Neural progenitor cell (in vitro differentiated cells): ENCODE measurements at places on chromosomes 5 and 9. TPM values are rescaled to one million over a fixed set of nuclear protein-coding genes. Genes with fewer than 3 reads are reported as not detected.

SPINK1 gene
- not detected in 2 replicates for total RNA-seq

IRX4 gene
- not detected in 2 replicates for total RNA-seq

PCDHB4 gene
- 1.9 and 2.3 TPM in 2 replicates for total RNA-seq

HNRNPK gene
- total RNA-seq, result 1,112 and 1,406 TPM in 2 replicates

UTP15 gene
- 22.1 and 34.4 TPM in 2 replicates for total RNA-seq

ARID3C gene
- total RNA-seq, result 4.7 and 5.3 TPM in 2 replicates

SCGB3A1 gene
- total RNA-seq, result not detected in 2 replicates

NMUR2 gene
- total RNA-seq, result 0.07 TPM in 1 of 2 replicates, not detected in the other
